Activated B cell treated with CpG ODN at 0.5 μM for 24 hours (primary cell): ENCODE measurements at places on chromosomes 7 and 10. TPM values are rescaled to one million over a fixed set of nuclear protein-coding genes. Genes with fewer than 3 reads are reported as not detected.

The LIPF gene
- total RNA-seq: not detected in 2 replicates

DNA sequence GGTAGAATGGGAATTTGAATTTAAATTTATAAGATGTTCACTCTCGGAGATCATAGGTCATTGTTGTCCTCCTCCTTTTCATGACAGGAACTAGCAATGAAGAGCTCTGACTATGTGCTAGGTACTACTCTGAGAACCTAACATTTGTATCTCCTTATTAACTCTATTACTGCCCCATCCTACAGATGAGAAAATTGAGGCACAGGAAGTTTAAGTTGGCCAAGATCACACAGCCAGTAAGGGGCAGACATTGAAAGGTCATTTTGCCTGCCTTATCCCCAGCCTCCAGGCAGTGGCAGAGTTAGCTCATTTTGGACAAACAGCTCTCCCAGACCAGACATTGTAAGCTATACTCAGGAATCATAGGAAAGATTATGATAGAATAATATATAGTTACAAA, 6.0 kb downstream of the SRGN start:
- H3K27me3 ChIP-seq: no peaks in the 10 kb centered on the region
- no peak overlapping the region for H3K4me3 ChIP-seq
- no peak overlapping the region for H3K27ac ChIP-seq

The STAG3 gene
- total RNA-seq: 41.3 and 42.4 TPM in 2 replicates

- no peaks in the 10 kb centered on the region for H3K27me3 ChIP-seq
- no peak overlapping the region for H3K4me3 ChIP-seq
Observed at GRCh38 chr10:1492641-1493040, 244.7 kb downstream of the ADARB2 start.
